HCT116 (cell line): ENCODE measurements at places on chromosomes 7 and 10. TPM values are rescaled to one million over a fixed set of nuclear protein-coding genes. Genes with fewer than 3 reads are reported as not detected.

ST8SIA6 gene
- total RNA-seq, result 1.3 TPM

ERVW-1 gene
- total RNA-seq, result not detected

NAT16 gene
- 2.0 TPM for total RNA-seq

SUN3 gene
- 4.5 TPM for total RNA-seq

DNA sequence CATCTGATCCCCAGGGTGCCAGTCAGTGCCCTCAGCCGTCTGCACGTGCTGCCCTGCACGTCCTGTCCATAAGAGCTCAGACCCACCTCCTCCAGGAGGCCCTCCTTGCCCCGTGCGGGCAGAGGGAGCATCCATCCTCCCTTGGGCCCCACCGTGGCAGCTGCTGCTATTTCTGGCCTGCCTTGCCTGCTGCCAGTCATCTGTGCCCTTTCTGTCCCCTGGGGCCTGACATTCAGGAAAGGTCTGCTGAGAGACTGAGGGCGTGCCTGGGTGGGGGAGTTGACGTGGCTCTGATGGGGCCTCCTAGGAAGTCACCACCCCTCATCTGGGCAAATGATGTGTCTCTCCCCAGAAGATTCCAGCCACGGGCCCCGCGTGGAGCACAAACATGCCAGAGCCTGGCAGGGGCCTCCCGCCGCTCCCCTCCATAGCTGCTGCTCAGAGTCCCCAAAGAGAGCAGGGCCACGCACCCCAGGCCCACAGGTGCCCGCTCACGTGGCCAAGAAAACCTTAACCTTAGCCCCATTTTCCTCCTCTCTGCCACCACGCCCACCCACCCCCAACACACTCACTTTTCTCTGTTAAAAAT, 21.8 kb downstream of the DPYSL4 start:
- DNase-seq, result no peak

DNA sequence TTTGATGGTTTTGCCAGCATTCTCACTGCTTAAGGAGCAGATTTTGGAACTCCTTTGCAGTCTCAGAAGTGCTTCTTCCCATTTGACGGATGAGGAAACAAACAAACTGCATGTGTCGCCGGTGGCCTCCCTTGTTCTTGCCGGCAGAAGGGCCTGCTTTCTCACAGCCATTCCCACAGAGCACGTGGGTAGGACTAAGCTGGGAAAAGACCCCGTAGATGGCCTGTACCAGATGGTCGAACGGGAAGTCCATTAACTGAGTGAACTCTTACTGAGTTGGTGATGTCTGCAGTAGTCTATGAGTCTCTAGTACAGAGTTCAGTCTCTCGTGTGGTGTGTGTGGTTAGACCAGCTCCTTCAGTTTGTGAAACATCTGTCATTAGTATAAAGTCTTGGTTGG, 131.9 kb downstream of the TRRAP start:
- no peak for DNase-seq

DNA sequence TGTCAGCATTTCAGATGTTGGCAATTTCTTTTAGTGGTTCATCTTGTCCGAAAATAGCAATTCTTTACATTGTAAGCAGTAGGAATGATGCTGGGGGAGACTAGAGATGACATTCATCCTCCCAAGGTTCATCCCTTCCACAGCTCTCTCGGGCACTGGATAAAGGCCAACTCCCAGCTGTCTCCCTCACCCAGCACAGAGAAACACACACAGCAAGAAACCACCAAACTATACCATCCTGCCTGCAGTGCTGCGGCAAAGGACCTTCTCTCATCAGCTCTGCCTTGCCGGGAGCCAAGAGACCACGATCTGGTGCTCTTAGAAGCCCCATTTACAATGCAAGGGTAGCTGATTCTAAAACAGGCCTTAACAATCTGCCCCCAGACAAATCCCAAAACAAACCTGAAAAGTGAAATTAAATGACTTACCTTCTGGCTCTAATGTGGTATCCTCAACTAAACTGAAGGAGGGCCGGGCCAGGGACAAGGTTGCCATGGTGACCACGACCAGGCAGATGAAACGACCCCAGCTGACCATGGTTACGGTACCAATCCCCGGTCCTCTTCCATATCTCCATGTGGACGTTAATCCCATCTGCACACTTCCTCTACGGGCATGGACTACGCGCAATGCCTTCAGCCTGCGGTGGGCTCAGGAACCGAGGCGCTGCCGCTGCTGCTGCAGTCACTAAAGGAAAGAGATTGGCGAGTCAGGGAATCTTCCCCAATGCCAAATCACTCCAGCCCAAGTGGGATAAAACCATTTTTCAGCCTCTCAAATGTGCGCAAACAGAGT, 4.8 kb downstream of the FGFR2 start:
- no peak for DNase-seq

DNA sequence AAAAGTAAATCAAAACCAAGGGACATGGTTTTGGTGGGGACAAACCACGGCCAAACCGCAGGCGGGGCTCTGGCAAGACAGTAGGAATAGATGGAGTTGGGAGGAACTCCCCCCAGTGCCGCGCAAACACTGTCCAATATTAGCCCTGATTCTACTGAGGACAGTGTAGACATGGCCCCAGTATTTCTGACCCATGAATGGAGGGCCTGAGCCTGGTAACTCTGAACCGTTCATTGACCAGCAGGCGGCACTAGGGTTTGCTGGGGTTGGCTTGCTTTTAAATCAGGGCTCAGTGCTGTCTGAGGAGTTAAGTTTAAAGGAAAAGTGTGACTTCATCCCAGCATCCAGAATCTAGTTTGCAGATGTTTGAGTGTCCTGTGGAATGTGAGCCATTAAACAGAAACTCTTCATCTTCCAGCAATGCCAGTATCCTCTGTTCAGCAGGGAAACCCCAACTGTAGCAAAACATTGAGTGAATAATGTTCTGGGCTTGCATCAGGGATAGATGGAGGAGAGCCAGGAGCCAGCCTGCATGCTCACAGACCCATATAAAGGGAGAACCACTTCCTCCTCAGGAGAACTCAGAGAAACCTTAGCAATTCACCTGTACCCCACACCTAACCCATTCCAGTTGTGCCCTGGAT, 147.4 kb upstream of the PRSS58 start:
- DNase-seq, result no peak

- DNase-seq, result no peak
These were observed 461.1 kb downstream of the ZNF33B start for GRCh38 chr10:42177077-42177792.

DNA sequence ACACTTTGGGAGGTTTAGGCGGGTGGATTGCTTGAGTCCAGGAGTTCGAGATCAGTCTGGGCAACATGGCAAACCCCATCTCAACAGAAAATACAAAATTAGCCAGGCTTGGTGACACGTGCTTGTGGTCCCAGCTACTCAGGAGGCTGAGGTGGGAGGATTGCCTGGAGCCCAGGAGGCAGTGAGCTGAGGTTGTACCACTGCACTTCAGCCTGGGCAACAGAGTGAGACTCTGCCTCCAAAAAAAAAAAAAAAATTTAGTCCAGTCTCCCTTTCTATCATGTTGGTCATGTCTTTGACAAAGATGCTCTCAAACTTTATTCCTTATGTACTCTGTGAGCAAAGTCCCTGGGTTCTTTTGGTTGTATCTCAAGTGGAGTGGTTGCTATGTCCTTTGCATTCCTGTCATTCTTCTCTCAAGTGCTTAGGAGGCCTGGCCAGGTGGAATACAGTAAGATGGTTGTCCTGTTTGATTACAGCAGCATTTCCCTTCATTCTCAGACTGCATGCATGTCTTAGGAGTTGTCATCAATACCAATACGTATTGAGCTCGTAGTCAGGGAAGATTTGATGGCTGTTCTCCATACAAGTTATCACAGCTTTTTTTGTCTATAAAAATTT, 85.7 kb downstream of the MMRN2 start:
- no peak for DNase-seq

GRCh38 chr10:117217196-117217761, 20.0 kb downstream of the KCNK18 start:
- DNase-seq, result no peak

- no peak for DNase-seq
These were observed 5.8 kb downstream of the TSPAN15 start for GRCh38 chr10:69456880-69457693.

DNA sequence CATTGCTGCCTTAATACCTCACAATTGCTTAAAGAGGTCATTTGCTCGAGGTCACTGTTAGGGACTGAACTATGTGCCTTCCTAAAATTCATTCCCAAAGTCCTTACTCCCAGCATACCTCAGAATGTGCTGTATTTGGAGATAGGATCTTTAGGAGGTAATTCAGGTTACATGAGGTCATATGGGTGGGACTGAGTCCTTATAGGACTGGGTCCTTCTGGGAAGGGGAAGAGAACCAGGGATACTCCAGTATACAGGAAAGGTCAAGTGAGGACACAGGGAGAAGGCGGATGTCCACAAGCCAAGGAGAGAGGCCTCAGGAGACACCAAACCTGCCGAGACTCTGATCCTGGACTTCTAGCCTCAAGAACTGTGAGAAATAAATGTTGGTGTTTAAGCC, 253.3 kb downstream of the PRPF18 start:
- DNase-seq, result no peak

DNA sequence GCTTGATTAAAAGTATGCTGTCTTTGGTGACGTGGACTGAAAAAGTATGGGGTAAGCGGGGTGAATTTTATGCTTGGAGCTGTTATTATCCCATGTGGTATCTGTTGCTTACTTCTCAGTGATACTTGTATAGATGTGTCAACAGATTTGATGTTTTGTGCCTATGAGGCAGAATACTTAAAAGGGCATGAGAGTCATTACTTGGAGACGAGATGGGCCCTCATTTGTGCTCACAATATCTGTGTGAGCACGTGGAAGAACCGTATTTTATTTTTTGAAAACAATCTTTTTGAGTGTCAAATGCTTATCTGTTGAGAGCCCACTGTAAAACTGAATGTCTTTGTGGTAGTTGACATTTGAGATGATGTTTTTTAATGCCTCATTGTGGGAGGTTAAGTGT, 281.9 kb downstream of the EXOC4 start:
- no peak for DNase-seq

- no peak for DNase-seq
These were observed 170.1 kb downstream of the TMEM26 start for GRCh38 chr10:61283066-61283465.

DNA sequence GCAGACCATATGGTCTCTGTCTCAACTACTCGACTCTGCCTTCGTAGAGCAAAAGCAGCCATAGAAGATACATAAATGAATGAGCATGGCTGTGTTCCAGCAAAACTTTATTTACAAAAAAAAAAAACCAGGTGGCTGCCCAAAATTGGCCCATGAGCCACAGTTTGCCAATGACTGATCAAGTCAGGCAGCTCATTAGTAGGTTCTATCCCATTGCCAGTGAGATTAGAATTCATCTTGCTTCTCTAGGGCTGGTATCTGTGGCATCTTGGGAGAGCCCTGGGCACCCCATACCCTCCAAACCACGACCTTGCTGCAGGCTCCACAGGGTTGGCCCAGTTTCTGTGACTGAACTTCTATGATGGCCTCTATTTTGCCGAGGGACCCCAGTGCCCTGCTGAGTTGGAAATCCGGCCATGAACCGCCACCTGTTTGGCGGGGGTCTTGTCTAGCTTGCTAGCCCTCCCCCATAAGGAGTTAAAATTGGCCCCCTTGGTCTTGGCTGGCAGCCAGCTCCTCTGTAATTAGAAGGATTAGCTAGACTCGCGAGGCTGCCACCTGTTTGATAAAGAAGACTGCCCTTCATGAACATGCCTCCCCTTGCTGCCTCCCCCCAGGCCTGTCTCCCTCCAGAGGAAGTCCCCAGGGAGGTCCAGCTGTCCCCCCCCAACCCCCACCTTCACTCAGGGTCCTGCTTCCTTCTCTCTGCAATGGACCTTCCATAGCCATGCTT, 83.9 kb downstream of the CHN2 start:
- DNase-seq, result no peak

DNA sequence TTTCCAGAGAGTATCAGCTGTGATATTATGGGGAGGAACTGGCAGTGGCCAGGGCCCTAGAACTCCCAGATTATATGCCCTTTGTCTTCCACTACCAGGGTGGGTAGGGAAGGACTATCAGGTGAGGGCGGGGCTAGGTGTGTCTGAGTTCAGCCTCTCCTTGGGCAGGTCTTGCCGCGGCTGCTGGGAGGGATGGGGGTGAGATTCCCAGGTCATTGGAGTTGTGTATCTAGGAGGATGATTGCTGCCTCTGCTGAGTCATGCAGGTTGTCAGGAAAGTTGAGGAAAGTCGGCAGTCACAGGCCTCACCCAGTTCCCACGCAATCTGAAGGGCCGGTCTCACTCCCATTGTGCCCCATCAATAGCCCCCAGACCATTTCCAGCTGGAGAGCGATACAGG, 185.2 kb downstream of the DKK1 start:
- DNase-seq, result no peak

GRCh38 chr7:81621893-81622292, 148.0 kb downstream of the HGF start:
- no peak for DNase-seq

DNA sequence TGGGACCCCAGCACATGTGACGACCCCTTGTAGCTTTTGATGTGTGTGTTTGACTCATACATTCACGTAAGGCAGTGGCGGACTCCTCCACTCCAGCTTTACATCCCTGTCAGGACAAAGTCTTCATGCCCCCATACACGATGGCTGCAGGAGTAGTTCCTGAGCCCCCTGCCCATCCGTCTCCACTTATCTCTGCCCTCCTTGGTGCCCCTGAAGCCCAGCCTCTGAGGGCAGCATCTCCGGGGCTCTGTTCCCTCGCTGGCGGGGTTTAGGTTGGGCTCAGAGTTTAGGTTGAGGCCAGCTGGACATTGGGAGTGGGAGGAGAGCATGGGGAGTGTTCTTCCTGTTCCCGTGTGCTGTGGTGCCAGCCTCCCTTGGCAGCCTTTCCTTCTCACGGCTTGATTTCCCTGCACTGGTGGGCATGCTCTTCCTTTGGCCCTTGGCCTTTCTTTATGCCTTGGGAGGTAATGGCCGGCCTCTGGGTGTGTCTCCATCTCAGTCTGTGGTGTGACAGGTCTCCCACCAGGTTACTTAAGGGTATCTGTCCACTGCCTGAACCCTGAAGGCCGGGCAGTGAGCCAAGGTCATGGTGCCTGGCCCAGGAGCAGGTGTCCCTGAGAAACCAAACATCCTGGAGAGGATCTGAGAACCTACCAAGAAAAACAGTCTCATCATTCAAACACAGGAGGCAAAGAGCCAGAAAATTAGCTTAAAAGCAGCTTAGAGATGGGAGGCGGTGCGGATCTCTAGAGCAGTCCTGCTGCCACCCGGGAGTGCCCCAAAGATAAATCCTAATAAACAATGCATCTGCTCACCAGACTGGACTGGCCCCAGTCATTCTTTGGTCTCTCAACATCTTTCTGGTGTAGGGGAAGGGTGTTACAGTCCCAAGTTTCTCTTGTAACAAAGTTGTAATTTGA, 85.5 kb downstream of the GLRX3 start:
- no peak for DNase-seq
